ENCODE measurements at places on chromosomes 11 and 22.

DNA sequence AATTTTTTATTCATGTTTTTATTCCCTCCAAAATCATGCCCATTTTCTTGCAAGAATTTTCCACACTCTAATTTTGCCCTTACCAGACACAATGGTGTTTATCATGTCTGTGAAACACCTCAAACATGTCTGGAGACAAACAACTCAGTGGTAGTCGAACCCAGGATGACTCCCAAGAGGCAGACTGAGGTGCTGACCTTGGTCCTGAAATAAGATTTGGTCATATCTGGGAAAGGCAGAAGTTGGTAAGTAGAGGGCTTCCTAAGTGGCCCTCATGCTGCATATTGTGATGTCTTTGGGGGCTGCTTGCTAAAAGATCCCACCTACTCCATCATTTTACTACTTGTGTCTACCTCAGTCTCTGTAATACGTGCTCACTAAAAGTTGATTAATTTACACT lies 369.4 kb upstream of the ISX start:
- ATAC-seq = no peak

GRCh38 chr22:20636075-20636812 lies 128.8 kb downstream of the MED15 start:
- no peak for ATAC-seq

- no peak for ATAC-seq
Observed at GRCh38 chr11:69156235-69156639, 502 bp downstream of the SMIM38 start.

GRCh38 chr11:128678024-128678423 lies 15.8 kb upstream of the FLI1 start:
- ATAC-seq = no peak

- no peak for ATAC-seq
Observed at GRCh38 chr11:61630089-61630488, 49.2 kb upstream of the SYT7 start.

- no peak for ATAC-seq
Observed at GRCh38 chr11:11675671-11676181, 53.9 kb upstream of the GALNT18 start.

- ATAC-seq = no peak
Observed at GRCh38 chr11:10497371-10498021, 42.4 kb downstream of the AMPD3 start.

GRCh38 chr11:109851780-109852390 lies 241.3 kb upstream of the ZC3H12C start:
- ATAC-seq = no peak

DNA sequence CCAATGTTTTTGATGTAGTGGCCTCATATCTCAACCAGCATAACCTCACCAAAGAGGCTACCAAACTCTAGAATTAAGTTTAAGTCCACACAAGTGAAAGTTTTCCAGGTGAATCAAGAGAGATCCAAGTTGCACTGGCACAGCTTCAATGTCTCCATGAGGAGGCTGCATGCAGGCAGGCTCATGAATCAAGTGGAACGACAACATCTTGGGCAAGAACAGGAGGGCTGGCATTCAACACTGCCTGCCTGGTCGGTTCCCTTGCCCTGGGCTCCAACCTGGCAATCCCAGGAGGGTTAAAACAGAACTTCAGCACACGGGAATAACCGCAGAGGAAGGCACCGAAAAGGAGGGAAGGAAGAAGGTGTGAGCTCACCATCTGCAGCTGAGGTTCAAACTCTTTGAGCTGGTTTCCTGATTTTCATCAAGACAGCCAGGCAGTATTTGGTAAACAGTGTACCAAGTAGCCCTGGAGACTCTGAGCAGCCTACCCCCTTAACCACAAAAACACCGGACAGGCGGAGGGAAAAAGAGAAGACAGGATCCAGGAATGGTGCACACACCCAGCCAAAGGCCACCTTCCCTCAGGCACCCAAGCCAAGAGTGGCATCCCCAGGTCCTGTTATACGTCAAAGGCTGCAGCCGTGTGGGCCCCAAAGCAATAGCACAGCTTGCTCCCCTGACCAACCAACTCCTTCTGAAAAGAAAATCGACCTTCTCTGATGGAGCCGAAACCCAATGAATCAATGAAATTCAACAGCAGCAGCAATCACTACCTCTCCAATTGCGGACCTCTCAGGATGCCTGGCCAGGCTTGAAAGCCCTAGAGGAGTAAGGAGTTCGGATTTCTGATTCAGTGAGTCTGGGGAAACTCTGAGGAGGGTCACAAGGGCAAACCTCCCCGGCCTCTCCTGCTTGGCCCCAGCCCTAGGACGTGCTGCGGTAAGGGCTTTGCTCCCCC lies 1.3 kb downstream of the PACSIN2 start:
- no peak for ATAC-seq

Data from SK-N-SH treated with all-trans-retinoic acid at 6 μM for 48 hours (cell line).